NCI-H1436 treated with DMSO at 0.1 percent for 48 hours (cell line): ENCODE measurements at places on chromosomes 3 and 15.

DNA sequence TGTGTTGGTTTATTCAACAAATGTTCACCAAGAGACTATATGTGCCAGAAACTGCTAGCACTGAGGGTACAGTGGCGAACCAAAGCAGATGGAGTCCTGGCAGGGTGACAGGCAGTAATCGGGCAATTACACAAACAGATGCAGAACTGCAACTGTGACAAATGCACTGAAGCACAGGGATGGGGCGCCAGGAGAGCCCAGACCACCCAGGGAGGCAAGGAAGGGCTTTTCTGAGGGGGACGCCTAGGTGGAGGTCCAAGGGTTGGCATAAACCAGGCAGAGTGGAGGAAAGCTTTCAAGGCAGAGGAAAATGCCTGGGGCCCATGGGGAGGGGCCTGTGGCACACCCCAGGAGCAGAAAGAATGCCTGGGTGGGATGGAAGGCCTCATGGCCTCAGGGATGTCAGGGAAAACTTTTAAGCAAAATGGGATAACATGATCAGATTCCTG is 5.5 kb downstream of the DIS3L start:
- DNase-seq: no peak

DNA sequence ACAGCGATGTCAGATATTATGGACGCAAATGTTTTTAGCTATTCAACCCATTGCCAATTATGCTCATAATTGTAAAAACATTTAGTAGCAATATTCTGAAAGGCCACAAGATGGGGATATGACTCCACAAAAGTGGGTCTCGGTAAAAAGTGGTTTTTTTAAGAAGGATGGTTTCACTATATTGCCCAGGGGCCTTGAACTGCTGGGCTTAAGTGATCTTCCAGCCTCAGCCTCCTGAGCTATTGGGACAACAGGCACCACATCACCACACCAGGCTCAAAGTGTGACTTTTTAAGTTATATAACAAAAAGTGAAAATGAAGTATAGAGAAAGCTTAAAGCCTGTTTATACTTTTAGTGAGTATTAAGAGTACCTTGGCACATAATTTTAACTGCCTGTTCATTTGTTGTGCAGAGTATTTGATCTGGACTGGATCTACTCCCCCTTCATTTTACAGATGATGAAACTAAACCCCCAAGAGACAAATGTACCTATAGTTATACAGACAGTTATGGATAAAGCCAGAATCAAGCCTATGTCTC is 9.4 kb downstream of the NAA50 start:
- peak; percentile 6 for DNase-seq

- DNase-seq: no peak
Observed at GRCh38 chr3:126373682-126374601, 16.7 kb upstream of the KLF15 start.

- DNase-seq: no peak
Observed at GRCh38 chr15:100661156-100661555, 58.8 kb downstream of the ASB7 start.

- DNase-seq: no peak
Observed at GRCh38 chr3:47849699-47850563, 47.0 kb downstream of the DHX30 start.

DNA sequence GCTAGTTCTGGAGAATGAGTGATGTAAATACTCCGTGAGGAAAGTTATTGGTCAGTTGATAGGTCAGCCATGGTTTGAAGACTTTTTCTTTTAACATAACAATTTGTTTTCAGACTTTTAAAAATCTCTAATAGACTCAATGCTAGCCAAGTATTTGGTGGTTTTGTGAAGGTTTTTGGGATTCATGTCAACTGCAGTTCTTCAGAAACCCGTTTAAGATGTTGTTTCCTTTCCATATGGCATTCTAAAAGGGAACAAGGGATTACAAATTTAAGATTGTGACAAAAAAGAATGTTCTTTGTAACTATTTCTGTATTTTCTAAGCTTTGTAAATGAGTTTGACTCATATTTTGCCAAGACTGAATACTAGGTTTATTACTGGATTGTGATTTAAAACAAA is 281.7 kb upstream of the COL8A1 start:
- no peak for DNase-seq

DNA sequence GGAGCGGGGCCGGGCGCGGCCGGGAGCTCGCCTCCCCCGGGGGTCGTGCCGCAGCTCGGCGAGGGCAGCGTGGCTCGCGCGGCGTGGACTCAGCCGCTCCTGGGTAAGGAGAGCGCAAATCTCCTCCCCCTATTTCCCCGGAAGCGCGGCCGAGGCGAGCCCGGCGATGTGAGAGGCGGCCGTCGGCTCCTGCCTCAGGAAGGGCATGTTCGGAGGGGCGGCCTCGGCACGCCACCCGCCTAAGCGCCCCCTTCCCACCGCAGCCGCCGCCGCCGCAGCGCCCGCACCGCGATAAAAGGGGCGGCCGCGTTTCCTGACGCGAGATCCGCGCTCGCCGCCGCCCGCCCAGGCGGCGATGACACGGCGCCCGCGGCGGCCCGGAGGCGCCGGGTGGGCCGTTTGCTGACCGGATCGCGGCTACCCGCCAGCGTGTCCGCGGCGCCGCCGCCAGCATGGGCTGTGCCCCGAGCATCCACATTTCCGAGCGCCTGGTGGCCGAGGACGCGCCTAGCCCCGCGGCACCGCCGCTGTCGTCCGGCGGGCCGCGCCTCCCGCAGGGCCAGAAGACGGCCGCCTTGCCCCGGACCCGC is at the start of gene PDE8A:
PDE8A (plus strand) TSS at position 146 of the 590 bp plus-strand sequence; CDS start at position 453, 307 bp downstream.
- DNase-seq: no peak

DNA sequence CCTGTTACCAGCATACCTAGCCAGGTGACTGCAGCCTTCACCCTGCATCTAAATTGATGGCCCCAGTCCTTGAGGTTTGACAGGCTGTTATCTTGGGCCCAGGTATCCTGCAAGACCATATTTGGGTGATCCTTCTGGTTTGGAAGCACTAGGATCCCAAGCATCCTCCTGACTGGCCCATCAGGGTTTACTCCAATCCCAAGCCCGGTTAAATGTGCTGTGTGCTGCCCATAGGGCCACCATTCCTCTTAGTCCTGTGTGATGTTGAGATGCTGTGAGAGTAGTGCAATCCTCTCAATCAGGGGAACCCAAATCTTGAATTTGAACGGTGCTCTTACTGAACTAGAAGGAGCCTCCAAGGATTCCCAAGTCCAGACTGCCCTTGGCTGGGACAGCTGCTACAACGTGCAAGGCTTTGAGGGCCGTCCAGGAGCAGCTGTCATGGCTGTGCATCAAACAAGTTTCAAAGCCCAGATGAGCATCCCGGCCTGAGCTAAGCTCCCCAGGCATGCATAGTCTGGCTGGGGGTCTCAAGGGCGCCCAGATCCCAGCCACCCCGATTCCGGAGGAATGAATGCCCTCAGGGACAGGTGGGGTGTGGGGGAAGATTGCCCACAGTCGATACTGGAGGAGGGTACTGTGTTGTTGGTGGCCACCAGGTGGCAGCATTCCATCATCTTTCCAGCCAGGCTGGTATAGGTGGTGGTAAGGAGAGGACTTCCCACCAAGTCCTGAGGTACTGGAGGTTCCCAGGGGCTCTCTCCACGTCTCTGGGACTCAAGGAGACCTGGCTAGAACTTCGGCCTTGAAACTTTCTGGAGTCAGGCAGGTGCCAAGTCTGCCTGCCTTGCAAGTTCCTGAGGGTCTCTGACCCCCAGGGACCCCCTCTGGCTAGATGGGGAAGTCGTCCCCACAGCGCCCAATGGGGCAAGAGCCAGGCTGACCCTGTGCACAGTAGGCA is 32.6 kb downstream of the RBM5 start:
- no peak for DNase-seq

DNA sequence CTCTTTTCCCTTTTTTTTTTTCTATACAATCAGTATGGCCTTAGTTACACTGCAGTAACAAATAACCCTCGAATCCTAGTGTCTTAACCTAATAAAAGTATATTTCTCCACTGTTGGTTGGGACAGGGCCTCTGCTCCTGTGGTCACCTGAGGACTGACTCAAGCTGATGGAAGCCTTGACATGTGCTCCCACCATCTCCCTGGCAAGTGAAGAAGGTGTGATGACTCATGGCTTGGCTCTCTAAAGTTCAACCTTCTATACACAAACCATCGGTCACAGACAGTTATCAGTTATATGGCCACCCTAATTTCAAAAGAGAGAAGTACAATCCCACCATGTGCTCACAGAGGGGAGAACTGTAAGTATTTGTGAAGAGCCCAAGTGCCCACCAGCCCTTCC is 65.8 kb upstream of the CACNA2D3 start:
- DNase-seq: no peak

- no peak for DNase-seq
Observed at GRCh38 chr15:86231864-86232721, 152.4 kb downstream of the AGBL1 start.
